ENCODE measurements at places on chromosomes 12 and 14. TPM values are rescaled to one million over a fixed set of nuclear protein-coding genes. Genes with fewer than 3 reads are reported as not detected.

CMTM5 gene
- 0.40 TPM for total RNA-seq

AQP6 gene
- total RNA-seq: 0.13 TPM

PROX2 gene
- total RNA-seq: not detected

RNFT2 gene
- total RNA-seq: 4.1 TPM

RD3L gene
- not detected for total RNA-seq

E2F7 gene
- total RNA-seq: 8.2 TPM

OR11G2 gene
- not detected for total RNA-seq

SLC2A13 gene
- total RNA-seq: 12.9 TPM

SLC10A1 gene
- total RNA-seq: not detected

RHOJ gene
- 19.0 TPM for total RNA-seq

ITGA7 gene
- total RNA-seq: 51.5 TPM

EFS gene
- 6.3 TPM for total RNA-seq

NRXN3 gene
- under 0.01 TPM for total RNA-seq

TSPAN19 gene
- total RNA-seq: not detected

PRB2 gene
- not detected for total RNA-seq

AQP2 gene
- total RNA-seq: not detected

LUM gene
- total RNA-seq: 1,118 TPM

ETV6 gene
- total RNA-seq: 2.9 TPM

KIF5A gene
- 0.26 TPM for total RNA-seq

GPR135 gene
- total RNA-seq: 2.0 TPM

CLEC1A gene
- total RNA-seq: 0.37 TPM

MYH6 gene
- total RNA-seq: not detected

LRRC10 gene
- total RNA-seq: not detected

MAGOHB gene
- 27.8 TPM for total RNA-seq

DHH gene
- under 0.01 TPM for total RNA-seq

MIPOL1 gene
- total RNA-seq: 10.0 TPM

TMPRSS12 gene
- total RNA-seq: not detected

CPM gene
- total RNA-seq: 7.9 TPM

KRT2 gene
- not detected for total RNA-seq

PLEKHD1 gene
- not detected for total RNA-seq

RASAL1 gene
- not detected for total RNA-seq

YEATS4 gene
- total RNA-seq: 10.3 TPM

PLEKHA5 gene
- 22.8 TPM for total RNA-seq

DNAI7 gene
- total RNA-seq: 0.37 TPM

FKBP3 gene
- 23.5 TPM for total RNA-seq

GPRC5A gene
- total RNA-seq: 8.7 TPM

ST8SIA1 gene
- 1.2 TPM for total RNA-seq

EMP1 gene
- 47.6 TPM for total RNA-seq

PMCH gene
- not detected for total RNA-seq

DBX2 gene
- total RNA-seq: not detected

TRHDE gene
- total RNA-seq: not detected
